ENCODE measurements at places on chromosomes 11 and 22.

- H3K4me3 ChIP-seq = no peak overlapping the region
- DNase-seq = no peak
- no peak overlapping the region for H3K27ac ChIP-seq
These were observed 165.3 kb downstream of the TTC28 start for GRCh38 chr22:28514321-28514821.

DNA sequence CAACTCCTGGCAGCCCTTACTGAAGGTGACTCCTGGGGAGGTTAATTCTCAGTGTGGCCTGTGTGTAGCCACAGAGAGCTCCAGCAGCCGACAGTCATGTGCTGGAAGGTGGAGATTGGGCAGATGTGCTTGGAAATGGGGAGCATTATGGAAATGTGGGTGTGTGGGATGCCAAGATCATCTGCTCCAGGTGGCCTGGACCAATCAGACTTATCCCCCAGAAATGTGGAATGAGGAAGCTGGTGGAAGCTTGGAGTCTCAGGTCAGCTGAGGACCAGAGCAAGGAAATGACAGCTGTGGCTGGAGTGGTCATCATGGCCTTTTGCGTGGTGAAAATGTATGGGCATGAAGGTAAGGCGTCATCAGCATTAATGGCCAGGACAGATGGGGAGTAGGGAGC is 234.0 kb downstream of the MIAT start:
- no peaks in the 10 kb centered on the region for H3K4me1 ChIP-seq
- H3K27me3 ChIP-seq = peaks cover 13% of the 10 kb centered on the region
- H3K4me3 ChIP-seq = no peak overlapping the region

- no peak for DNase-seq
- H3K27ac ChIP-seq = peak overlapping the region; percentile 95
- H3K4me1 ChIP-seq = peaks cover 68% of the 10 kb centered on the region
- peaks cover 40% of the 10 kb centered on the region for H3K36me3 ChIP-seq
- H3K27me3 ChIP-seq = no peaks in the 10 kb centered on the region
These were observed 4.7 kb downstream of the TBC1D10C start for GRCh38 chr11:67408437-67409200.

DNA sequence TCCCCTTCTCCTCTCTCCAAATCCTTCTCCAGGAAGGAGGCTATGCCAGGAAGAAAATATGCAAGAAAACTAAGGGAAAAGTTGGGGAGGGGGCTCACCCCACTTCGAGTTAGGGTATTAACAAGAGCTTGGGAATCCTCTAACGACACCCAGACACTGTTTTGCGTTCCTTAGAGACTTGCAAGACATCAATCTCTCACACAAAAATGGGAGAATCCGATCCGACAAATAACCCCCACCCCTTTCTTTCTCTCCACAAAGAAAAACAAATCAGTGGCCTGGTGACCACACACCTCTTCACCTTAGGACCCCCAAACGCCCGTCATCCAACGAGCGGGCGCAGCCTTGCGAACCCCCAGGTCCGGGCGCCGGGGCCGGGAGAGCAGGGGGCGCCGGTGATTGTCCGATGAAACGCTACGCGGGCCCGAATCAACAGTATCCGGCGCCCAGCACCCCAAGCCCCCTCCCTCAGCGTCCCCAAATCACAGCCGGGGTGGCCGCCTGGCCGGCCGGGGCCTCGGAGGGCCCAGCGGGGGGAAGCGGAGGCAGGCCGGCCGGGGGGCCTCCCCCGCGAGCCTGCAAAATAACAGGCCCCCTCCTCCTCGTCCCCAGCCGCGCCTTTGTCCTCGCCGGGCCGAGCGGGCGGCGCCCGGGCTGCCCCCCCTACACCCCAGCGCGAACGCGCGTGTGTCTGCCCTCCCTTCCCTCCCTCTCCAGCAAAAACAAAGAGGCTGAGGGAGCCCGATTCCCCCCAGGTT is 690 bp downstream of the CSNK1E start:
- peaks cover 33% of the 10 kb centered on the region for H3K4me1 ChIP-seq
- H3K36me3 ChIP-seq = no peaks in the 10 kb centered on the region
- H3K27ac ChIP-seq = peak overlapping the region; percentile 80
- H3K27me3 ChIP-seq = no peaks in the 10 kb centered on the region

DNA sequence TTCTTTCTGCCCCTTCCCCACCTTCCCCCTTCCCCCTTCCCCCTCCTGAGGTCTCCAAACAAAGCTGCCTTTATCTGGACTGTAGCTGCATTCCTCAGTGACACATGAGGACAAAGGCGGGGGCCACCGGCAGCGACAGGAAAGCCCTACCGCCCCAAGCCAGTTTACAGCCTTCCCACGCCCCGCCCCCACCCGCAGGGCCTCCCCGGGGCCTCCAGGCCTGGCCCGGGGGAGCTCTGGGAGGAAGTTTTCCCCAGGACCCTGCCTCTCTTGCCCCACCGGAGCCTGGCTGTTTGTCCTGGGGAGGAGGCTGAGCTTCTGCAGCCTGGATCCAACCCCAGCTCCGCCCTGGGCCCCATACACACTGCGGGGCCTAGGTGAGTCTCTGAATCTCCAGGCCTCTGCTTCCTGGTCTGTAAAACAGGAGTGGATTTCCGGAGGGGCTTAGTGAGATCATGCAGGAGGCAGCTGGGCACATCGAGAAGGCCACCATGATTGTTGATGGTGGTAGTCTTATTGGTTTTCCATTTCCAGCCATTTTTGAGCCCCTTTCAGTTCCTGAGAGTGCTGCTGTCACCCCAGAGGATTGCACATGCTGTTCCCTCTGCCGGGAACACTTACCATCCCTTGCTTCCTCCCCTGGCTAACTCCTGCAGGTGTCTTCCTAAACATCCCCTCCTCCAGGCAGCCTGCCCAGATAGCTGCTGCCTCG is 130.7 kb downstream of the MN1 start:
- H3K27me3 ChIP-seq = peaks cover 10% of the 10 kb centered on the region
- peak; percentile 29 for DNase-seq
- H3K27ac ChIP-seq = no peak overlapping the region
- peaks cover 3% of the 10 kb centered on the region for H3K4me1 ChIP-seq
- no peak overlapping the region for H3K4me3 ChIP-seq
